ENCODE measurements at places on chromosomes 5 and 9. TPM values are rescaled to one million over a fixed set of nuclear protein-coding genes. Genes with fewer than 3 reads are reported as not detected.

Gene SMIM3
- total RNA-seq = 24.5 TPM

Gene SCGB3A2
- total RNA-seq = not detected

Gene SPINK4
- not detected for total RNA-seq

Gene DEPDC1B
- total RNA-seq = 25.1 TPM

Gene SV2C
- total RNA-seq = 0.32 TPM
